ENCODE measurements at places on chromosomes 6 and 20. TPM values are rescaled to one million over a fixed set of nuclear protein-coding genes. Genes with fewer than 3 reads are reported as not detected.

LRRN4 gene
- total RNA-seq, result 0.13 TPM

DNA sequence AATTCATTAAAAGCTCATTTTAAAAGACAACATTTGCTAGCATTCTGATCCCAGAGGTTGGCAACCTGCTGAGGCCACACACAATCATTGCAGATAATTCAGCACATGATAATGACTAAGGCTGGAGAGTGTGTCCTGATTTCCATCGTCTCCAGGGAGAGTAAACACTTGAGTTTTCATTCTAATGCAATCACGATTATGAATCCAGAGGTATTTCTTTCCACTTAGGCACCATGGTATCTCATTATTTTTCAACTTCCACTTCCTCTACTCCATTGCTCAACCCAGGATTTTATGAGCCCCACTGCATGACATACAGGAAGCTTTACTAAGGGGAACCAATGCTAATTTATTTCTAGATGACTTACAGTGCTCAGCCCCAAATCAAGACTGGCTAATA lies 273.8 kb upstream of the AGPAT4 start:
- no peak for DNase-seq

DNA sequence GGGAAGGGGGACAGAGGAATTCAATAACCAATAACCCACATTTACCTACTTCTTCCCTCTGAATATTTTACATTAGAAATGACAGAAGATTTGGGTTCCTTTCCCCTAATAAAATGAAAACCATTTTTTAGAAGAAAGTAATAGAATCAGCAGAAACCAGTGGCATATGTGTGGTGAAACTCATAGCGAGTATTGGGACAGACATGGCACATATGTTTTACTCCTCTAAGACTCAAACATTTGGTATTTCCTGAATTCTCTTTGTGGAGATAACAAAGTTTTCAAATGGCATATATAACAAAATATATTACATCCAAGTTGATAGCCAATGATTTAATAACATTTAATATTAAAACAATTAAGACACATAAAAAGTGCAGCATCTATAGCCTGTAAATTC lies 12.9 kb upstream of the BEND3 start:
- DNase-seq, result no peak

PARD6B gene
- total RNA-seq, result 2.0 TPM

GRCh38 chr20:63378626-63379025 lies 17.5 kb upstream of the CHRNA4 start:
- DNase-seq, result no peak

GRCh38 chr20:24018796-24019195 lies 30.2 kb upstream of the GGTLC1 start:
- DNase-seq, result no peak

GRCh38 chr6:104995989-104996617 lies 39.2 kb downstream of the LIN28B start:
- no peak for DNase-seq

DNA sequence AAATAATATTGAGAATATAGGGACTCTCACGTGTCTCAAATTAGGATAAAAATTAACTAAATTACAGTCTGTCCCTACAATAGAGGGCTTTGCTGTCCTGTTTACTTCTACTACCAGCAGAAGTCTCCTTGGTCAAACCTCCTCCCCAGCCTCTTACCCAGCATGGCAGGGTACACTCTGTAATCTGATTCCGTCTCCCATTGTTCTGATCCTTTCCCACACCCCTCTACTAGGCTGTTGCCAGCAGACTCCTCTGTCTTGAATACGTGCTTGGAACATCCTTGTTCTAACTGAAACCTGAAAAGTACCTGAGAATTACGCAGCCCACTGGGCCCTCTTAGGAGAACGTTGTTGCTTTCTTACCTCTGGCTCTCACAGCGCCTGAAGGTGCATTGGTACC lies 112.2 kb upstream of the PREP start:
- no peak for DNase-seq

VNN1 gene
- 9.7 TPM for total RNA-seq

GRCh38 chr6:86535100-86535499 lies 402.2 kb upstream of the HTR1E start:
- DNase-seq, result no peak

GPR63 gene
- 0.32 TPM for total RNA-seq

TXLNB gene
- 0.61 TPM for total RNA-seq
